ENCODE measurements at places on chromosomes 1 and 21.

GRCh38 chr1:9731561-9731960, 80.0 kb downstream of the PIK3CD start:
- no peak for DNase-seq

DNA sequence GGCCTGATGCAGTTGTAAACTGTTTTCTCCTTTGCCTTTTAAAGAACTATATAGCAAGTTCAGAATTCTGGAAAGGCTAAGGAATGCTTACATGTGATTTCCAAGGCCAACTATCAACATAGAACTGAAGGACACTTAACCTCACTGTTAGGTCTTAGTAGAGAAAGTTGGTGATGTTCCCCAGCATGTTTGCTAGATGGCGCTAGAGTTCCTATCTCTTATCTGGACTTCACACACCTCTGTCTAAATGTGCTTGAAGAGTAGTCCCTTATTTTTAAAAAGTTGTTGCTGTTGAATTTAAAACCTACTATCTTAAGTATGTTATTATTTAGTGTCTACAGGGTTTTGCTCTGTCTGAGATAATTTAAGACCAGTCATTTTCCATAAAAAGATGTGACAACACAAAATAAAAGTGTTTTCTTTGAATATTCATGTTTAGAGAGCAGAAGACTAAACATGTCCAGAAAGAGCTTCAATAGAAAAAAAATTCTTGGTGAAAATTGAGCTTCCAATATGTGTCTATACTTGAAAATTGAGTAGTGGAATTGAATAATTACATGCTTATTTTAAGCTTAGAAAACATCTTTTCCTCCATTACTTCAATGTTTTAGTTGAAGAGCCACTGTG, 237.3 kb downstream of the S1PR1 start:
- DNase-seq, result peak; percentile 12

DNA sequence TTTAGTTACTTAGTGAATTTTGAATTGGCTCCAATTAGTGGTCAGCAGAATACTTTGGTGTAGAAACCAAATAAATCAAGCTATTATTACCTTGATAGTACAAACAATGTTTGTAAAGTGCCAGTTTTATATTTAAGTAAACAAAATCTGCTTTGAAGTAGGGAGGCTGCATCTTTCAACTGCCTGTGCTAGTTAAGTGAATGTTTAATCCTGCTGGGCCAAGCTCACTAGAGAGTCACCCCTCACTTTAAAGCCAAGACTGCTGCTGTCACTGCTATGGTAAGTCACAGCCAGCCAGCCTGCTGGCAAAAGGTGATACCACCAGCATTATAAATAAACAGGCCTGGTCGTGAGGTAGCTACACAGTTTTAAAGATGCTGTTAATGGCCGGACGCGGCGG, 10.3 kb upstream of the CFAP126 start:
- DNase-seq, result no peak

GRCh38 chr1:162908236-162908635, 47.3 kb upstream of the CCDC190 start:
- DNase-seq, result no peak

DNA sequence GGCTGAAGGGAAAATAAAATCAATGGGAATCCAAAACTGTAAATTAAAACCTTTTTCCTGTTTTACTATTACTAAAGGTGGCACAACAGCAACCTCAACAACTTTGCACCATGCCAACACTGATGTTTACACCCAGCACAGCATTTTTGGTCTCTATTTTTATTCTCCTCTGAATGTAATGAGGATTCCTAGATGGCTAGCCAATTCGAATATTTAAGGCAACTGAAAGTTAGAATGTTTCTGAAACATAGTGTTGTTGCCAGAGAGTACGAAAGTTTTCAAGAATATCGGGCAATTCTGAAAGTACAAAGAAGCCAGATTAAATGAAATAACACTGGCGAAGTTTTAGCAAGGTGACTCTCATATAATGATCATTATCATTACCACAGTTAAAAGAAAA, 40.7 kb downstream of the CHODL start:
- DNase-seq, result no peak

- no peak for DNase-seq
Observed at GRCh38 chr1:172450524-172450885, 6.6 kb upstream of the PIGC start.

Measured in EH (cell line).